H9 (cell line): ENCODE measurements at places on chromosomes 1 and 21. TPM values are rescaled to one million over a fixed set of nuclear protein-coding genes. Genes with fewer than 3 reads are reported as not detected.

DNA sequence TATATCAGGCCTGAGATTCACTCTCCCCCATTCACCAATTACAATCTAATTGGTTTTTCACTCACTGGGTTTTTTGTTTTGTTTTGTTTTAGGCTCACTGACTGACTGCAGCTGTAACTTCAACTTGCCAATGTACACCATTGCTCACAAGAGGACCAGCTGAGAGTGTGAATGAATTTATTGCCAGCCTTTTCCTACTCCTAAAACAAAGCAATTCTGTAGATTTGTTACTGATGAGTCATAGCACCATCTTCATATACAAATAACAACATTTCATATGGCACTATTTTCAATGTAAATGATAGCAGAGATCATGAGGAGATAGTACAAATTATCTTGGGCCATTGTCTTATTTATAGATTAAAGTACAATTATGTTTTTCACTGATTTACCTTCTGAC is 76.0 kb upstream of the DPYD start:
- no peaks in the 10 kb centered on the region for H3K4me1 ChIP-seq
- H3K27me3 ChIP-seq, result no peaks in the 10 kb centered on the region
- no peak overlapping the region for H3K27ac ChIP-seq
- no peak for DNase-seq
- no peaks in the 10 kb centered on the region for H3K36me3 ChIP-seq
- H3K4me3 ChIP-seq, result no peak overlapping the region

DNA sequence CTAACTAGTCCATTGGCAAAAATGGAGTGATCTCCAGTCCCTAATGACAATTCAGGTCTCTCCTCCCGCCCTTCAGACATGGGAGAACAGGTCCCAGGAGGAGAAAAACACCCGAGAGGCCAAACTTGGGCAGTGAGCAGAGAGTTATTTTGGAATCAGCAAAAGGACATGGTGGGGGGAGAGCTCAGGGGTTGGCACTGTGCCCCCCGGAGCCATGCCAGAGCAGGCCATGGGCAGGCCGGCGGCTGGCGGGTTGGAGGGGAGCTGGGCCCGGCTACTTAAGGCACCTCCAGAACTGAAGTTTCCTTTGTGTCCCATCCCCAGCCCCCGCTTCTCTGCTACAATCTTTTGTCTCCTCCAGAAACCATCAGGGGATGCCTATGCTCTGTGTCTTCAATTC is 7.1 kb downstream of the LGR6 start:
- no peak for DNase-seq
- no peaks in the 10 kb centered on the region for H3K36me3 ChIP-seq
- no peaks in the 10 kb centered on the region for H3K27me3 ChIP-seq
- no peak overlapping the region for H3K27ac ChIP-seq
- no peaks in the 10 kb centered on the region for H3K4me1 ChIP-seq

Gene DISC1
- 2.1 and 2.5 TPM in 2 replicates for total RNA-seq

GRCh38 chr21:15093216-15093615 is 28.4 kb upstream of the NRIP1 start:
- DNase-seq, result no peak
- no peaks in the 10 kb centered on the region for H3K4me1 ChIP-seq
- H3K27me3 ChIP-seq, result no peaks in the 10 kb centered on the region
- H3K27ac ChIP-seq, result no peak overlapping the region
- no peak overlapping the region for H3K4me3 ChIP-seq

DNA sequence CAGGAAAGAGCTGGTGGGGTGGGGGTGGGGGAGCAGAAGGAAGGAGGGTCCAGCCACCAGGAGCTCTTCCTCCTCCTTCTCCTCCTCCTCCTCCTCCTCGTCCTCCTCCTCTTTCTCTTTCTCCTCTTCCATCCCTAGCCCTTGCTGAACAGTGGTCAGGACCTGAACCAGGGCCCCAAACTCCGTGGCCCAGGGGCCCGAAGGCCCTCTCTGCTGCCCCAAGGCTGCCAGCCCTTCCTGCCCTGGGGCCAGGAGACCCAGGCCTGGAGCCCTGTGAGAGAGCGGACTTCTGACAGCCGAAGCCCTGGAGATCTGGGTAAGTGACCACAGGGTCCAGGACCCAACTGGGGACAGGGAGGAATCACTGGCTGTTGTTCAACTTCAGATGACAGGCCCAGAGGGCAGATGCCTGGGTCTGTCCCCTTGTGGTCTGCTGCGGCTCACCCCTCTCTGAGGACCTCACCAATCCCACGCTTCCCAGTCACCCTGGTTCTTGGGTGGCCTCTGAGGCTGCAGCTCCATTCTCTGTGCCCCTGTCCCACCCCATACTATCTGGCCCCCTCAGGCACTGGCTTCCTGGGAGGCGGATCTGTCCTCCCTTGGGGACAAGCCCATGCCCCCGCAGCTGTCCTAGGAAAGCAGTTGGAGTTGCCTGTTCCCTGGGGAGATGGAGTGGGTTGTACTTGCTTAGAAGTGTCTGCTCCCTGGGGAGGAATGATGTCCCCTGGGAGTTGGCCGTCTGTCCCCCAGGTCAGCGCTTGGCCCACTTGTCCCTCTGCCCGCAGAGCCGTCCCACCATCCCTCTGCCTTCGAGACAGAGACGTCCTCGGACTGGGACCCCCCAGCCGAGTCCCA is 51.8 kb downstream of the VWA5B1 start:
- H3K4me1 ChIP-seq, result no peaks in the 10 kb centered on the region
- peak overlapping the region; percentile 71 for H3K4me3 ChIP-seq
- H3K36me3 ChIP-seq, result no peaks in the 10 kb centered on the region
- H3K27ac ChIP-seq, result no peak overlapping the region

DNA sequence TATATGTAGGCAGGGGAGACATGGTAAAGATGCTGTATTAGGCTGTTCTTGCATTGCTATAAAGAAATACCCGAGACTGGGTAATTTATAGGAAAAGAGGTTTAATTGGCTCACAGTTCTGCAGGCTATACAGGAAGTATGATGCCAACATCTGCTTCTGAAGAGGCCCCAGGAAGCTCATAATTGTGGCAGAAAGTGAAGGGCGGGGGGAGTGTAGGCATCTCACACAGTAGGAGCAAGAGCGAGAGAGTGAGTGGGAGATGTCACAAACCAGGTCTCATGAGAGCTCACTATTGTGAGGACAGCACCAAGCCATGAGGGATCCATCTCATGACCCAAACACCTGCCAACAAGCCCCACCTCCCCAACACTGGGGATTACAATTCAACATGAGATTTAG is 21.1 kb downstream of the MAN1A2 start:
- H3K36me3 ChIP-seq, result no peaks in the 10 kb centered on the region; the same call in 1 of the 2 replicates
- H3K27me3 ChIP-seq, result no peaks in the 10 kb centered on the region
- H3K4me1 ChIP-seq, result no peaks in the 10 kb centered on the region
- H3K27ac ChIP-seq, result no peak overlapping the region
- no peak for DNase-seq

Gene ANKRD34A
- 0.20 and 0.39 TPM in 2 replicates for total RNA-seq

Gene CXADR
- 150 and 152 TPM in 2 replicates for total RNA-seq

Gene PTGER3
- 0.26 TPM in 2 replicates for total RNA-seq

GRCh38 chr1:215731699-215732098 is 164.6 kb downstream of the KCTD3 start:
- DNase-seq, result no peak
- no peak overlapping the region for H3K4me3 ChIP-seq
- peaks cover 10% of the 10 kb centered on the region for H3K36me3 ChIP-seq
- H3K27ac ChIP-seq, result no peak overlapping the region
- no peaks in the 10 kb centered on the region for H3K27me3 ChIP-seq

Gene TUFT1
- total RNA-seq, result 6.2 and 6.5 TPM in 2 replicates

DNA sequence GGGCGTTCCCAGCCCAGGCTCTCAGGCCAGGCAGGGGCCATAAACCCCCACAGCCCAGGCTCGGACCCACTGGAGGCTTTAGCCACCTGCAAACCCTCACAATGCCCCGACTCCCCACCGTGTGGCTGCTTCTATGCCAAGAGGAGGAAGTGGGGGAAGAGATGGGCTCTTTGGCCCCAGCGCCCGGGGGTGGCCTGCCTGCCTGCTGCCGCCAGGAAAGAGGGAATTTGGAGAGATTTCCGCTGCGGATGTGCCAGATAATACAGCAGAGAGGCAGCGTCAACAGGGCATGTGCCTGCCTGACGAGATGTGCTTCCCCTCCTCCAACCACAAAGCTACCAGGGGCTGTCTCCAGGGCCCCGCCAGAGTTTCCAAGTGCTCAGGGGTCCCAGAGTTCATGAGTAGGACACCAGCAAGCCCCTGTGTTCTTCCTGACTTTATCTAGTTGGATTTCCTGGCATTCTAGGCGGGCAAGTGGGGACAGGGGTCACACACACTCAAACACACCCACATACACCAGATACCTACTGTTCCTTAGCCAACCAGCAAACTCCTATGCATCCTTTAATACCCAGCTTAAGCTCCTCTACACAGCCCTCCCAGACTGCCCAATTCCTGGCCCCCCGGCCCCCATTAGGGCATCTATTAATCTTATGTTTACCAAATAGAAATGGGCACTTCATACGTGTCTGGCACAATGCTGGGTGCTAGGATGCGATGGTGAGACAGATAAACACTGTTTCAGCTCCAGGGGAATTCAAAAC is 14.1 kb downstream of the EPHA2 start:
- H3K36me3 ChIP-seq, result peaks cover 68% of the 10 kb centered on the region
- DNase-seq, result no peak
- H3K4me1 ChIP-seq, result peaks cover 7% of the 10 kb centered on the region
- H3K4me3 ChIP-seq, result no peak overlapping the region
- H3K27ac ChIP-seq, result no peak overlapping the region

GRCh38 chr1:1285102-1285571 is 4.9 kb downstream of the SCNN1D start:
- no peak overlapping the region for H3K4me3 ChIP-seq
- no peak for DNase-seq

GRCh38 chr1:59323879-59324278 is 27.0 kb downstream of the FGGY start:
- no peaks in the 10 kb centered on the region for H3K27me3 ChIP-seq
- H3K4me1 ChIP-seq, result no peaks in the 10 kb centered on the region
- H3K36me3 ChIP-seq, result peaks cover 16% of the 10 kb centered on the region
- no peak overlapping the region for H3K27ac ChIP-seq

- H3K27me3 ChIP-seq, result no peaks in the 10 kb centered on the region; the same call in 1 of the 2 replicates
- DNase-seq, result no peak
- H3K4me1 ChIP-seq, result peaks cover 13% of the 10 kb centered on the region
- no peaks in the 10 kb centered on the region for H3K36me3 ChIP-seq
- H3K27ac ChIP-seq, result no peak overlapping the region
These were observed 81.3 kb downstream of the PLXNA2 start for GRCh38 chr1:208162903-208163302.

DNA sequence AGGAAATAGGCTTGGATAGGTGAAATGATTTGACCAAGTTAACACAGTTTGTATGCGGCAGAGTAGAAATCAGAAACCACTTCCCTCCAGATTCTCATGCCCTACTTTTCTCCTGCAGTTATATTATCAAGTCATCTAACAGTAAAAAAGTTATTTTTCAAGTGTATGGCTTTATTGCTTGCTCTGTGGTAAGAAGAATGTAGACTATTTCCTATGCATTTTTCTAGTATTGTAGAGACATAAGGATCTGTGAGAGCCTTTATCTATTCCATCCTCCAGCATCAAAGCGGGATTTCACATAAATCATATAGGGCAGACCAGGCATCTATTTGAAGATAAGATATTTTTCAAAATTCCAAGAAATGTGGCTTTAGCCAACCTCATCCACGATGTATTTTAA is 208.5 kb downstream of the TTLL7 start:
- no peaks in the 10 kb centered on the region; the same call in 1 of the 2 replicates for H3K4me1 ChIP-seq
- H3K4me3 ChIP-seq, result no peak overlapping the region
- DNase-seq, result no peak
- H3K36me3 ChIP-seq, result no peaks in the 10 kb centered on the region
- H3K27me3 ChIP-seq, result no peaks in the 10 kb centered on the region

Gene ADORA3
- not detected in 2 replicates for total RNA-seq

- no peaks in the 10 kb centered on the region for H3K27me3 ChIP-seq
- H3K36me3 ChIP-seq, result no peaks in the 10 kb centered on the region
- H3K27ac ChIP-seq, result no peak overlapping the region
- DNase-seq, result no peak
These were observed 32.3 kb downstream of the FMO1 start for GRCh38 chr1:171280599-171280998.

Gene IL23R
- total RNA-seq, result not detected in 2 replicates

Gene NEK2
- total RNA-seq, result 16.7 and 17.6 TPM in 2 replicates

Gene CATSPERE
- 0.31 and 0.55 TPM in 2 replicates for total RNA-seq

Gene CCDC17
- total RNA-seq, result 1.0 and 1.9 TPM in 2 replicates

- no peak for DNase-seq
- no peaks in the 10 kb centered on the region for H3K27me3 ChIP-seq
- H3K4me3 ChIP-seq, result no peak overlapping the region; the same call in 2 of the 3 replicates
- peaks cover 8% of the 10 kb centered on the region; the same call in 2 of the 3 replicates for H3K36me3 ChIP-seq
These were observed 42.7 kb downstream of the LDLRAD2 start for GRCh38 chr1:21854751-21855131.

Gene GRHL3
- 3.5 and 4.0 TPM in 2 replicates for total RNA-seq

DNA sequence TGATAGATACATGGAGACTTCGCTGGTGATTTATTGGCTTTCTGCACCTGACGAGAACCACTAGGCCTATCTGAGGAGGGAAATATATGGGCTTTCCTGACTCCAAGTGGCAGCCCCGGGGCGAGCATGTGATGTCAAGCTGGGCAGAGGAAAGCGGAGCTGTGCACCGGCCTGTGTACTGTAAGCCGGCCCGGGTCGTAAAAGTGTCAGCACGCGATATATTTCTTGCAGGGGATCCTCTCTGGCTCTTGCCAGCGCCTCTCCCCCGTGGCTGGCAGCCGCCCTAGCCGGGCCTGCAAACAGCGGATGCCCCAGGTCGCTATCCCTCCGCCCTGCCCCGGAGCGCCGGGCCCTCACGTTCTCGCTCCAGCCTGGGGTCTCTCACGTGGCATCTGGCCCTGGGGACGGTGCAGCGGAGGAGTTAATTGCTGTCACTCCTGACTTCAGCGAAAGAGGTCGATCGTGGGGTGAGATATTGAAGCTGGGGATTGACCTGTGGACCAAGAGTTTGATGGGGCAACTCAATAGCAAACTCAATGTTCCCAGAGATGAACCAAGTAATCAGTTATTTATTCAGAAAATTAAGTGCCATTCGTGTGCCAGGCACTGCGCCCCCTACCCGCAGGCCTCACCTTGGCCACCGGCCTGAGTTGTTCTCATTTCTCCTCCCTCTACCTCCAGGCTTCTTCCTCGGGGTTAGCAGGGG is 41.0 kb upstream of the HAO2 start:
- peak; percentile 74 for DNase-seq
- no peaks in the 10 kb centered on the region for H3K36me3 ChIP-seq
- H3K27me3 ChIP-seq, result no peaks in the 10 kb centered on the region
- no peak overlapping the region for H3K27ac ChIP-seq
